ENCODE measurements at places on chromosomes 2 and 18.

DNA sequence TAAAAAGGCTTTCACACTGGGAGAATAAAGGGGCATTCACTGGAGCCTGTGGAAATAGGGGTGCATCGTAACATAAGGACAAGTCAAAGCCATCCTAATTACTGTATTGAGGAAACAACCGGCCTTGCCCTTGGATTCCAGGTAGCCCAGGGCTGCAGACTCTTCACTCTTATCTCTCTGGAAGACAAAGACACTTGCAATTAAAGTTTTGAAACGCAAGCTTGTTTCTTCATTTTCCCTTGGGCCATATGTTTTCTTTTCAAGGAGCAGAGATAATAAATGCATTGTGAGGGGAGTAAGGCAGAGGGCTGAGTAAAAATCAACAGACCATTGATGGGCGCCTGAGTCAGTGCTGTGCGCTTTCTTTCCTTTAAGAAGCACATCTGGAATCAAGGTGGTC is 11.5 kb downstream of the TNFRSF11A start:
- DNase-seq, result no peak

DNA sequence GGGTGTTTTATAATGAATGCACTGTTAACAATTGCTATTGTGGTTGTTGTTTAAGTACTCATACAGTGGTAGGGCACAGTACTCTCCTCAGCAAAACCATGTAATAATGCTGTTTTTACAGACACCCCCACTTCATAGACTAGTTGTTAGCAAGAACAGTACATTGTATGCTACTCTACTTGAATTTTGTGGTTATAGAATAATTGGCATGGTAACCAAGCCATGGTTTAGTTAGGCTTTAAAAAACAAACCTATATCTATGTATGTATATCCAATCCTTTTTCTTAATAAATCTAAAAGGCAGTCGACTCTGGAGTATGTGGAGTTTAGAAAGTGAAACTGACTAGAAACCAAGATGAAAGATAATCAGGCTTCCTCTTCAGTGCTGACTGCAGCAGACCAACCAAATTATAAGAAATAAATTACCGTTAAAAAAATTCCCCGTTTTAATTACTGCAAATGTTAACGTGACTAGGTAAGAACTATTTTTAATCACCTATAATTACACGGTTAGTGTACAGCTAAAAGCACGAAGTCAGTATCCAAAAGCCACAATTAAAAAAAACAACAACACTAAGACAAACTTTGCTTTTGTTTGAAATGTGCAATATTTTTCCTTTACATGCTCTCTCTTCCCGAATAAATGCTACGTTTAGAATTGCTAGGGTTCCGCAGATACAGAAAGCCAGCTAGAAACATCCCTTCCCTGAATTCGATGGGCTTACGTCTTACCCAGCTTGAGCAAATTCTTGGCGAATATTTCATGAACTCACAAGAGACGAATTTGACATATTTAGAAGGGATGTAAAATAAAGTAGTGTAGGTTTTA is 113.3 kb upstream of the SERTAD2 start:
- DNase-seq, result peak; percentile 35

- no peak for DNase-seq
These were observed 56.3 kb downstream of the ZAP70 start for GRCh38 chr2:97769711-97770110.

GRCh38 chr2:150088538-150088937 is 398.9 kb downstream of the RND3 start:
- DNase-seq, result no peak

DNA sequence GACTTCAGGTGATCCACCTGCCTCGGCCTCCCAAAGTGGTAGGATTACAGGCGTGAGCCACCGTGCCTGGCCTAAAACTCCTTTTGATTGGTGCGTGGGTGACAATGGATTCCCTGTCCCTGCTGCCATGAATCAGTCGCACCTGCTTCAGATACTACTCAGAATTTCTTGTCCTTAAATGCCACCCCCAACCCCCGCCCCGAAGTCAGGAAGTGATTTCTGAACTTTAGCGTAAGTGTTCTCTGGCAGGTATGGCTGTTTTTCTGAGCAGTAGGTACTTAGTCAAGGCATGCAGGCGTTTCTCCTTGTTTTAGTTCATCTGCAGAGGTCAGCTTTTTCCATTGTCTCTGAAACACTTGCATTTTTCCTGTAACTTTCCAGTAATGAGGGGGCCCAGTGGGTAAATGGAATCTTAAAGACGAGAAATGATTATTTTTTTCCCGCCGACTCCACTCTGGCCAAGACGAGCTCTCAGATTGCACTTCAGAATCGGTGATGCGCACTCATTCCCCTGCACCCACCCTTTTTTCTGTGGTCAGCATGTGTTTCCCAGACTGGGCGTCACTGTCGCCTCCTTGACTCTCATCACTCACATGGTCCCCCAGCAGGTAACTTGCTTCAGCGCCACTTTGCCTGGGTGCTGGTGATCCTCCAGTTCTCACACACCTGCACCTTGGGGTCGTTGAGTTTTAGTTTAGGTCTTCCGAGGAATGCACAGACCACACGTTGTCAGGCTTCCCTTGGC is 179.7 kb downstream of the GBX2 start:
- DNase-seq, result no peak

DNA sequence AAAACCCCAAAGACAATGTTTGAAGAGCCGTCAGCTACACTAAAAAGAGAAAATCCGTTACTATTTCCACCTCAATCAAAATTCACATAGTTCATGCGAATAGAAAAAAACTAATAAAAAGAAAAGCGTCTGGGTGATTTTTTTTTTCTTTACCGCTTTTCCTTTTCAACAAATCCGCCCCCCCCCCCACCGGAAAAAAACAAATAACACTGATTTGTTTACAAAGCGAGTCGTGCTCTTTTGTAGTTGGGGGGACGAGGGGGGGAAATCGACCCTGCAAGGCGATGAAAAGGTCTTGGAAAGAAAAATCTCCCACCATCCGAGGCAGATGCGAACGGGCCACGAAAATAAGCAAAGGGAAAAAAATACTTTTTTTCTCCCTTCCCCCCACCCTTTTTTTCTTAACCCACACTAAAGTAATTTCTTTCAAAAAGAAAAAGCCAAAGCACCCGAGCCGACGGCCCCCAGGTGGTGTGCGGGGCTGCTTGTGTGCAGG is 638 bp downstream of the ZNF521 start:
- DNase-seq, result no peak

DNA sequence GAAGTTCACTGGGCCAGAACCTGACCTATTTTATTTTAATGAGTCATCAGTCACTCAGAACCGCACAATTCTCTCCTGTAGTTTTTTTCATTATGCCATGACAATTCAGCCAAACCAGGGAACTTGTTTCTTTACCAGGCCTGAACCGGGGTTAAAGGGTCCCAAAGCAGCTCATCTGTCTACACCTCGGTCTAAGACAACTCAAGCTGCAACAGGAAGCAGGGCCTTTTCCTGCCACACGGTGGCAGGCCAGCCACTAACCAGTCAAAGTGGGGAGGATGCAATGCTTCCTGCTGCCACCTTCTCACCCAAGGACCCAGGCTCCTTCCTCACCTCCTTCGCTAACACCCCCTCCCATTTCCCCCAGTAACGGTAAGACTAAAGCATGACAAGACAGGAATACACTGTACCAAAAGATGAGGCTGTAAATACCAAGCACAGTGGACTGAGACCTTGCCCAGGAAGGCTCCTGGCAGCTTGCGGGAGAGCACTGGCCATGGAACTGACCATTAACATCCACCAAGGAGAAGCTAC is 56.7 kb upstream of the ACKR3 start:
- DNase-seq, result peak; percentile 53

DNA sequence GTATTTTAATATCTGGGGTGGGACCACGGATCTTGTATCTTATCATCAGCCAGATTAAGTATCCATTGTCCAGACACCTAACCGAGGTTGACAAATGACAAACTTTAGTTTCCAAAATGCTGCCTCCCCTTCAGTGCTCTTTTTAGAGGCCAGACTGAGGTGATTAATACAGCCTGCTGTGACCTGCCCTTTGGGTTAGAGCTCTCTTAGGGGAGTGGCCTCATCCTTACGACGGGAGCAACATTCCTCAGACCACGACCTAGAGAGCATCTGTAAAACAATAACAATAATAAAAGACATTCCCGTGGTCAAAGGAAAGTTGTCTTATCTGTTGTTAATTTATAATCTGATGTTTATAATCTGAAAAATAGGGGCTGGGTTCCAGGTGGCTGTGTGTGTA is 405.3 kb downstream of the LPIN1 start:
- no peak for DNase-seq

DNA sequence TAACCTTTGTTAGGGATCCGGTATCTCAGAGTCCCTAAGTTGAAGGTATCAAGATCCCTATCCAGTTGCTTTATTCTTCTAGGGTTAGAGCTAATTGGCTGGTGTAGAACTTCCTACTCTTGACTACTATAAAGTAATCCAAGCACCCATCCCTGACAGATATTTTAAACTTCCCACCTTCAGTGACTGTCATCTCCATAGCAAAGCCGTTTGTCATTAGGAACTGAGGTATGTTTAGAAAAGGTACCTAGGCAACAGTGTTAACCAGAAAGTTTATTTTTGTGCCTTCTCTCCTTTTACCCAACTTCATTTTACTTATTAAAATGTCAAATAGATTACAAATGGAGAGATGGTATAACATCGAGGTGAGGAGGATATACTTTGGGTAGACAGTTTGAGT is 4.5 kb downstream of the FAM117B start:
- DNase-seq, result no peak

DNA sequence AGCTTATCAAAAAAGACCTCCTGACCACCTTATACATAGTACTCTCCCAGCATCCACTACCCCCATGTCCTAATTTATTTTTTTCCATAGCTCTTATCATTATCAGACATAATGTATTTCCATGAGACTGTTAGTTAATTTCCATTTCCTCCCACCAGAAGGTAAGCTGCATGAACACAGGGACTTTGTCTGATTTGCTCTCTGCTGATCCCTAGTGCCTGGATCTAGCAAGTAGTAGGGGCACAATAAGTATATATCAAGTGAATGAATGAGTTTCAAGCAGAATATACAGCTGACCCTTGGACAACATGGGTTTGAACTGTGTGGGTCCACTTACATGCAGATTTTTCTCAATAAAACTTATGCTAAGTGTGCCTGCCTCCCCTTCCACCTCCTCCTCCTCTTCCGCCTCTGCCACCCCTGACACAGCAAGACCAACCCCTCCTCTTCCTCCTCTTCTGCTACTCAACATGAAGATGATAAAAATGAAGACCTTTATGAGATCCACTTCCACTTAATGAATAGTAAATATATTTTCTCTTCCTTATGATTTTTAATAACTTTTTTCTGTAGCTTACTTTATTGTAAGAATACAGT is 53.8 kb downstream of the CTAGE1 start:
- no peak for DNase-seq

DNA sequence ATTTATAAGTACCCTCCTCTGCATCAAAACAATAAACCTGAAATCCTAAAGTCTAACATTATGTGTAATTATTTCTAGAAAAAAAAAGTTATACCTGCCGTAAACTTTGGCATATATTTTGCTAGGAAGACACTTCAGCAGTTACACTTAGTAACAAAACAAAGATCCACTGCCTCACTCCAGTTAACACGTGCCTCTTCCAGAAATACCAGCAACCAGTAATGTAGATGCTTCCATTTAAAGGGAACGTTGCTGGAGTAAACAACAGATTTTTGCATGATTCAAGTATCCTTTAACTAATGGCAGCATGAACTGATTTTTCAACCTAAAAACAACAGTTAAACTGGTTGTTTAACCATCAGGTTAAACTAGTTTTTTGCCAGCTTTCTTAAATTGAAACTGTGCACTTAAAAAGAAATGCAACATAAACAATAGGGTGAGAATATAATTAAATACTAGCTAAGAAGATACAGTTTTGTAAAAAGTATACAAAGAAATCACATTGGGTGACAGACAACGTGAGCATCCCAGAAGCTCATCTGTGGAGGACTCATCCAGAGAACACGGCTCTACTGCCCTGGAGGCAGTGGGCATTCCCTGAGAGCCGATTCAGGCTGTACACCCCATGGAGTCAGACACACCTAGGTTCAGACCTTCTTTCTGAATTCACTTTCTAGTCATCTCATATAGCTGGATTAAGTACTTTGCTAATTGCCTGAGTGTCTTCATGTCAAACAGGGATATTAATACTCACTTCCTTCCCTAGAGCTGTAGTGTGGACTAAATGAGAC is 22.3 kb downstream of the MGAT4A start:
- DNase-seq, result no peak

DNA sequence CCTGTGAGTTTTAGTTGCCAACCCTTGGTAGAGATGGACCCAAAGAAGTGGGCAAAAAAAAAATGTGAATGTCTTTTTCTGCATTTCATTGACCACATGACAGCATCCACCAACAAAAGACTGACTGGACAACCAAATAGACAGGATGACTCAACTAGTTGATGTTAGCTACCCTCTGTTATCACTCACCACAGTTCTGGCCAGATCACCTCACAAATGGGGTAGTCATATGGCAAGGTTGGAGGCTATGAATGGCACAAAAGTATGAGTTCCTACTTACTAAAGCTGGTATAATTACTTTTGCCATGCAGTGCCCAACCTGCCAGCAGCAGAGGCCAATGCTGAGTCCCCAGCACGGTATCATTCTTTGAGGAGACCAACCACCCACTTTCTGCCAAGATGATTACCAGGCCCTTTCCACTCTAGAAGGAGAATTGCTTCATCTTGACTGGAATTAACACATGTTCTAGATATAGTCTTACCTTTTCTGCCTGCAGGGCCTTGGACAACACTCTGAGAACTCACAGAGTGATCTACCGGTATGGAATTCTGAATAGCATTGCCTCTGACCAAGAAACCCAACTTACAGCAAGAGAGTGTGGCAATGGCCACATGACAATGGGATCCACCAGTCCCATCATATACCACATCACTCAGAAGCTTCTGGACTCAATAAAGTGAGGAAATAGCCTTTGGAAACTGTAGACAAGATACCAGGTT is 20.1 kb upstream of the TCF7L1 start:
- no peak for DNase-seq

DNA sequence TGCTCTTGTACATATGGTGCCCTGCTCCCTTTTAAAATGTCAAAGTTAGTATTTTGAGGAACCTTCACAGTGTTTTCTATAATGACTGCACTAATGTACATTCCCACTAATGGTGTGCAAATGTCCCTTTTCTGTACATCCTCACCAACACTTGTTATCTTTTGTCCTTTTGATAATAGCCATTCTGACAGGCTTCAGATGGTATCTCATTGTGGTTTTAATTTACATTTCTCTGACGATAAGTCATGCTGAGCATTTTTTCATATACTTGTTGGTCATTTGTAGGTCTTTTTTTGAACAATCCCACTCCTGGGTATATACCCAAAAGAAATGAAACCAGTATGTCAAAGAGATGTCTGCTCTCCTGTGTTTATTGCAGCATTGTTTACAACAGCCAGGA is 268.3 kb downstream of the FBXO15 start:
- DNase-seq, result no peak
